ENCODE measurements at places on chromosomes 3 and 15.

GRCh38 chr15:35757361-35757760 lies 211.4 kb upstream of the DPH6 start:
- DNase-seq, result no peak

- no peak for DNase-seq
Observed at GRCh38 chr3:111852540-111852939, 6.5 kb upstream of the PHLDB2 start.

GRCh38 chr3:151460774-151461450 lies at the start of gene IGSF10:
Gene IGSF10 (minus strand): TSS chr3:151461061. CDS start chr3:151458709, 2,352 bp downstream.
- DNase-seq, result no peak

DNA sequence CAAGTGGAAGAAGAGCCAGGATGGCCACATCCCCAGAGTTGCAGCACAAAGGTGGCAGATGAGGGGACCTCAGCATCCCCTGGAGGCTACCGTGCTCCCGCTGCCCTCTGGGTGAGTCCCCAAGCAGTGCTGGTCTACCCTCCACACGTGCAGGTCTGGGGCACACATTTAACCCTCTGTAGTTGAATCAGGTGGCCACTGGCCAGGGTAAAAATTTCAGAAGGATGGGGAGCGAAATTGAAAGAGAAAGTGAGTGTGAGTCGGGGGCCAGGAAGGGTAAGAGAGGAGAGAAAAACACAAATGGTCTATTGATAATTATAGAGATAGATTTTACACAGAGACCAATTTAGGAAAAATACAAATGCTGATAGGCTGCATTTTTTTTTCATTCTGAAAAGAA lies 139.5 kb upstream of the EIF1B start:
- no peak for DNase-seq

DNA sequence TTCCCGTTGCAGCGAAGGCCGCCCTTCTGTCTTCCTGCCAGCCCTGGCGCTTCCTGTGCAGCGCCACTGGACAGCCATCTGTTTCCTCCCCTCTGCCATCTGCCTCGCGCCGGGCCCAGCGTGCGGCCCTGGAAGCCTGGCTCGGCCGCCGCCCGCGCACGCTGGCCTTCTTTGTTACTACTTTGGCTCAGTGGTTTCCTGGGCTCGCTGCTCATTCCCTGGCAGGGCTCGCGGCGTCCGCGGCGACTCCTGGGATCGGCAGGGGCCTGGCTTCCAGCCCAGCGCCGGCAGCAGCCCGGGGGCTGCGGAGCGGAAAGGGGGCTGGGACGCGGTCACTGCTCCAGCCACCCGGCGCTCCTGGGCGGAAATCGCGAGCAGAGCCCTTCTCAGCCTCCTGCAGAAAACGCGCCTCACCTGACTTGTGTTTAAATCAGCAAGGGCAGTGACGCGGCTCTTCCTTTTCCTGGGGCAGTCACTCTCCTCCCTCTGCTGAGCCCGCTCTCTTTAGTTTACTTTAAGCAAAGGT lies 10.0 kb downstream of the CMTM7 start:
- DNase-seq, result peak; percentile 67

DNA sequence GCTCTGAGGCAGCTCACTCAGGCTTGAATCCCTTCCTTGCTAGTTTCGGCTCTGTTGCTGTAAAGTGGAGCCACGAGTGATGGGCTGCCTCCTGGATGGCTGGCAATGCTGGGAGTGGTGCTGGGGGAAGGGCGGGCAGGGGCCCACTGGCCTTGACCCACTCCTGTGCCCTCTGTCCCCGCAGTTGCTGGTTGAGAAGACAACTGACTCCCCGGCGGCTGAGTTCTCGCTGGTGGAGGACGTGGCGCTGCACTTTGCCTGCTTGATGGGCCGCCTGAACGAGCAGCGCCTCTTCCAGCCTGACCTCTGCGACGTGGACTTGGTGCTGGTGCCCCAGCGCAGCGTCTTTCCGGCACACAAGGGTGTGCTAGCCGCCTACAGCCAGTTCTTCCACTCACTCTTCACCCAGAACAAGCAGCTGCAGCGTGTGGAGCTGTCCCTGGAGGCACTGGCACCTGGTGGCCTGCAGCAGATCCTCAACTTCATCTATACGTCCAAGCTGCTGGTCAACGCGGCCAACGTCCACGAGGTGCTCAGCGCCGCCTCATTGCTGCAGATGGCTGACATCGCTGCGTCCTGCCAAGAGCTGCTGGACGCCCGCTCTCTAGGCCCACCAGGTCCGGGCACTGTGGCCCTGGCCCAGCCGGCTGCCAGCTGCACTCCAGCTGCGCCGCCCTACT lies 4.7 kb downstream of the ZBTB47 start:
- no peak for DNase-seq

- no peak for DNase-seq
Observed at GRCh38 chr3:169384573-169384972, 278.9 kb downstream of the MECOM start.

- DNase-seq, result no peak
Observed at GRCh38 chr3:78201091-78201490, 1161.2 kb downstream of the ROBO2 start.

- DNase-seq, result no peak
Observed at GRCh38 chr3:148816427-148816826, 11.2 kb upstream of the CPB1 start.

GRCh38 chr3:64143409-64144130 lies 81.7 kb downstream of the PRICKLE2 start:
- DNase-seq, result no peak

- DNase-seq, result no peak
Observed at GRCh38 chr3:98440283-98440682, 22.7 kb upstream of the OR5K1 start.

GRCh38 chr3:184713040-184713355 lies 1.1 kb upstream of the MAGEF1 start:
- DNase-seq, result no peak

DNA sequence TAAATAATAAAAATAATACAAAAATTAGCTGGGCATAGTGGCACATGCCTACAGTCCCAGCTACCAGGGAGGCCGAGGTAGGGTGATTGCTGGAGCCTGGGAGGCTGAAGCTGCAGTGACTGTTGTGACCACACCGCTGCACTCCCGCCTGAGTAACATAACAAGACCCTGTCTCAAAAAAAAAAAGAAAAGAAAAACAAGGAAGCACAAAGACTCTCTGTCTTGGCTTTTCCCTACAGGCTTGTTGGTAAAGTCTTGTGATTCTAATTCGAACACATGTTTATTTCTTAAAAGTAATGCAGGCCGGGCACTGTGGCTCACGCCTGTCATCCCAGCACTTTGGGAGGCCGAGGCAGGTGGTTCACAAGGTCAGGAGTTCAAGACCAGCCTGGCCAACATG lies 60.1 kb downstream of the CAPN3 start:
- no peak for DNase-seq

DNA sequence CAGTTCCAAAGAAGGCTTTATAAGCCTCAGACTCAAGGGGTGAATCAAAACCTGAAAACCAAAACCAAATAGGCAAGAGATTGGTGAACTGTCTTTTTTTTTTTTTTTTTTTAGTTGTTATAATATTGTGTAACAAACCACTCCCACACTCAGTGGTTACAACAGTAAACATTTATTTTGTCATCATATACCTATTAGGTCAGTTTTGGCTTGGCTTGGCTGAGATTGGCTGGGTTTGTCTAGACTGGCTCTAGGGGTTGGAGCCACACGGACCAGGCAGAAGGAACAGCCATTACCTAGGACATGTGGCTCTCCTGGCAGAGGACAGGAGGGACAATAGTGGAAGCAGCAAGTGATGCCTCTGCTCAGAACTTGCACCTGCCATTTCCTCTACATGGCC lies 26.4 kb upstream of the RYR3 start:
- no peak for DNase-seq

DNA sequence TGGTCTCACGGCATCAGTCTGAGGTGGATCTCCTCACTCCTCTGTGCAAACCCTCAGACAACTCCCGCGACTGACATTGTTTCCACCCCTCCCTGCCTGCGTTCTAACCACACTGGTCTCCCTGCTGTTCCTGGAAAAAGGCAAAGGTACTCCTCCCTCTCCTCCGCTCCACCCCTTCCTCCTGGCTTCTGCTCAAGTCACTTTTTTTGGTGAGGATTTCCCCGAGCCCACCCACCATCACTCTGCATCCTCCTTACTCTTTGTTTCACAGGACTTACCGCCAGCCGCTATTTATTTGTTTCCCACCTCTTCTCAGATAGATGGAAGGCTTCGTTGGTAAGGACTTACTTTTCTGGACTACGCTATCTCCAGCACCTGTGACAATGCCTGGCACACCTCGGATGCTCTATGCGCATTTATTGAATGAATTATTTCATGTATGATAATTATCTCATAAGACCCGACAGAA lies 25.6 kb downstream of the PRR23E start:
- no peak for DNase-seq

- no peak for DNase-seq
Observed at GRCh38 chr3:8559351-8559750, 57.7 kb downstream of the LMCD1 start.

GRCh38 chr15:78715434-78715833 lies 74.4 kb upstream of the CHRNB4 start:
- DNase-seq, result no peak

DNA sequence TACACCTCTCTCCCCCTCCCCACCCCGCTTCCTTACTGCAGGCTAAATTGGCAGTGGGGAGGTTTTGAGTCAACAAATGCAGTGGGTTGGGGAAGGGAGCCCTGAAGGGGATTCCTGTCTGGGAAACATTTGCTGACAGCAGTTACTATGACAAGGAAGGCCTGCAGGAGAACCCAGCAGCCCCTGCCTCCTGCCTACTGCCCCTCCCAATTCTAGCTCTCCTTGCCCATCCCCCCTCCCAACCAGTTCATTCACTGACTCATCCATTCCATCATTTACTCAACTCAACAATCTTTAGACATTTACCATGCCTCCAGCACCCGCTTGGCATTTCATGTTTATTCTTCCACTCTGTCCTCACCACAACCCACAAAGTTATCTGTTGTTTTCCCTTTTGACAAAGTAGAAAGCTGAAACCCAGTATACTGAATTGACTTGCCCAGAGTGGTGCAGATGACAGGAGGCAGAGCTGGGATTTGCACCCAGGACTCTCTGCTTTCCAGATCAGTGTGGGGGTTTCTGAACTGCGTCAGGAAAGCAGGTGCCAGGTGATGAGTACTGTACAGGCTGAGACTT lies 75.0 kb downstream of the MAGEF1 start:
- DNase-seq, result no peak

DNA sequence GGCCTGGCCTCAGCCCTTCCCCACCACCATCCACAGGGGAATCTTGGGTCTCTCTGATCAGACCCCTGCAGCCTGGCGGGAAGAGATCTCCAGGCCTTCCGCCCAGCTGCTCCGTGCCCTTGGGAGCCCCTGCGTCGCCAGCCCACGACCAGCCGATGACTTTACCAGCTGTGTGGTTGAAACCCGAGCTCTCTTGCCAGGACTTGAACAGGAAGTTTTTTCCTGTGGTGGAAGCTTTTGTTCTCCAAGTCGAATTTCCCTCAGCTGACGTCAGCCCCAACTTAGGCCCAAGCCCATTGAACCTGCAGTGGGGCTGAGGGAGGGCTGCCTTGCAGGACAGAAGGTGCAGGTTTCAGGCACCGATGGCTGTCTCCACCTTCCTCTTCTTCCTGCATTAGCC lies 51.7 kb upstream of the SMAD3 start:
- no peak for DNase-seq
